Left renal cortex interstitium (tissue), 4 donors: ENCODE measurements at places on chromosomes 2 and 18. TPM values are rescaled to one million over a fixed set of nuclear protein-coding genes. Genes with fewer than 3 reads are reported as not detected.

DNA sequence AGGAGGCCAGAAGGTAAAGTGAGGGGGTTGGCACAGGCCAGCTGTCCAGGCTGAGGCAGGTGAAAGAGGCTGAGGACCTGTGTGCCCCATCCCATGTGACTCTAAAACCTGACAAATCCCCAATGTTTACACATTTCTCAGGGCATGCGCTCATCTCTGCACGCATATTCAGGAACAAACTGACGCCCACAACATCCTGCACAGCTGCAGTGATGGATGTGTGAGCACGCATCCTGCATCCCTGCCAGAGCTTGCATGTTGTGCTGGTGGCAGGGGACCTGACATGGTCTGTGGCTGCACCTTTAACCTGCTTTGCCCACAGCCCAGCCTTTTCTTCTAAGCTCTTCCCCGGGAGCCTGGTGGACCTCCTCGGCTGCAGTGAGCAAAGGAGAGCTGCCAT is 83.1 kb downstream of the FBXO15 start:
- DNase-seq = no peak

- DNase-seq = no peak
Observed at GRCh38 chr2:128692895-128693742, 374.5 kb upstream of the HS6ST1 start.

DNA sequence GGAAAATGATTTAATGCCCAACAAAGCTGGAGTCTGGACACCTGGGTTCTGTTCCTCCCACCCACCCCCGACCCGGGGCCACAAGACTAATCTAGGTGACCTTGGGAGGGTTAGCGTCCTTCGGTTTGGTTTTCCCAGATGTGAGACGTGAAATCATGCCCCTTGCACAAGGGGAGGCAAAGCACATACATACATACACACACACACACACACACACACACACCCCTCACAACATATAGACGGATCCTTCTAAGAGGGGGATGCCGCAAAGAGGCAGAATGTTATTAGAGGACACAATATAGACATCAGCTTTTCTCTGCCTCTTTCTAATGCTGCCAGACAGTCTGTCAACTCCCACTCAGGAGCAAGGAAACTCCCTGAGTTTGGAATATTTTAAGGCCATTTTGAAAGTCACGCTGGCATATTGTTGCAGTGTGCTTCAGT is 616 bp upstream of the RBMS1 start:
- peak; percentile 53 for DNase-seq

DNA sequence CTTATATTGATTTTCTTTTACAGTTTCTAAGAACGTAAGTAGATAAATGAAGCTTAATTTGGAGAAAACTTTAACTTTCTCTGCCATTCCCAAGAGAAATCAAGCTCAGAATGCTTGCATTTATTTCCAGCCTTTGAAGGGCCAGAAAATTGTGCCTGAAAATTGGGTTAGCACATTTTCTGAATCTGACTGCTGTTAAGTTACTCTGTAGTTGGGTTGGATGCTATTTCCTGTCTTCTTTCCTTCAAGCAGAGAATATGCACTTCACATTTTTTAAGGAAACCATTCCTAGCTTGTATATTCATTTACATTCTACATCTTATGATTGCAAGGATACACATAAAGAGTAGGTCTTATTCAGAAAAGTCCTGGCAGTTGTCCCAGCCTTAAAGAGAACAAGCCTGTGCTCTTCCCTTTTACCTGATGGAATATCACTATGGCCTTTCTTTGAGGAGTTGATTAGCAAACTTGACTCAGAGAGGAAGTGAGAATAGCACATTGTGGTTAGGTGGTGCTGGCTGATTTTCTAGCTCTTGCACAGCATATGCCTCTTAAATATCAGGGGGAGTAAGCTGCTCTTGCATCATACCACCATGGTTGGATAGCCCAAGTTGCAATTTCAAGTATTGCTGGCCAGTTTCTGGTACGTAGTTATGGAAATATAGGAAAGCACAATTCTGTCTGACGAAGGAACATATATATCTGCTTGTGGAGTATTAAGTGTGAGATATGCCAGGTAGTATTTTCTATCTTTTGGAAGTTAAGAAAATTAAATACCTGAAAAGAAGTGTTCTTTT is 133.7 kb downstream of the COMMD1 start:
- no peak for DNase-seq

- DNase-seq = no peak
Observed at GRCh38 chr2:218788529-218789255, 6.7 kb downstream of the CYP27A1 start.

- no peak for DNase-seq
Observed at GRCh38 chr18:10949655-10950054, 199.7 kb downstream of the PIEZO2 start.

- DNase-seq = no peak
Observed at GRCh38 chr2:19536136-19536535, 177.7 kb upstream of the OSR1 start.

GRCh38 chr18:33914399-33914798 is 310.3 kb downstream of the NOL4 start:
- no peak for DNase-seq

DNA sequence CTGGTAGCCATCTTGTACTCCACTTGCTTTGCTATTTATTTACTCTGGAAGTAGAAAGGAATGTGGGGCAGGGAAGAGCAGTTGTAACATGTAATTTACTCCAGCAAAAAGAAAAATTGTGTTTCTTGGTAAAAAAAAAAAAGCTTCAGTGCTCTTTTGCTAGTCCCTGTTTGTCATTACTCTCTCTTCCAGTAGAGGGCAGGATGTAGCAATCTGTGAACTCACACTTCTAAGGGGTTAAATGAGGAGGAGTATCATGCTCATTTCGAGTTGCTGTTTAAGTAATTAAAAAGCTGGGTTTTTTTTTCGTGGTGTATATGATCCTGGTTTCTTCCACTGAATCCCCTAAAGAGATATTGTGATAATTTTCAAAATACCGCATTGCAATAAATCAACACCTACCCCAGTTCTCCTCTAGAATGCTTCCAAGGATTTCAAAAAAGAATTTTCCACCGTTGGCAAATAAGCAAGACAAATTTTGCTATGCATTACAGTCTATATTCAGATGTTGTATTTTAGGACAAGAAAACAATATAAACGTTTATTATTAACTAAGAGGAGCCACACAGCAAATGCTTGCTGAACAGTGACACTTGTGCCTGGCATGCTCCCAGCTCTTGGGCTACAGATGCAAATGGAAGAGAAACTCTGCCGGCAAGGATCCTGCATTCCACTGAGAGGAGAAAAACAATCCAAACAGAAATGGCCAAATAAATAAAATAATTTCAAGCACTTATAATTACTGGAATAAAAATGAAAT is 261.6 kb downstream of the ASXL3 start:
- DNase-seq = peak; percentile 25

DNA sequence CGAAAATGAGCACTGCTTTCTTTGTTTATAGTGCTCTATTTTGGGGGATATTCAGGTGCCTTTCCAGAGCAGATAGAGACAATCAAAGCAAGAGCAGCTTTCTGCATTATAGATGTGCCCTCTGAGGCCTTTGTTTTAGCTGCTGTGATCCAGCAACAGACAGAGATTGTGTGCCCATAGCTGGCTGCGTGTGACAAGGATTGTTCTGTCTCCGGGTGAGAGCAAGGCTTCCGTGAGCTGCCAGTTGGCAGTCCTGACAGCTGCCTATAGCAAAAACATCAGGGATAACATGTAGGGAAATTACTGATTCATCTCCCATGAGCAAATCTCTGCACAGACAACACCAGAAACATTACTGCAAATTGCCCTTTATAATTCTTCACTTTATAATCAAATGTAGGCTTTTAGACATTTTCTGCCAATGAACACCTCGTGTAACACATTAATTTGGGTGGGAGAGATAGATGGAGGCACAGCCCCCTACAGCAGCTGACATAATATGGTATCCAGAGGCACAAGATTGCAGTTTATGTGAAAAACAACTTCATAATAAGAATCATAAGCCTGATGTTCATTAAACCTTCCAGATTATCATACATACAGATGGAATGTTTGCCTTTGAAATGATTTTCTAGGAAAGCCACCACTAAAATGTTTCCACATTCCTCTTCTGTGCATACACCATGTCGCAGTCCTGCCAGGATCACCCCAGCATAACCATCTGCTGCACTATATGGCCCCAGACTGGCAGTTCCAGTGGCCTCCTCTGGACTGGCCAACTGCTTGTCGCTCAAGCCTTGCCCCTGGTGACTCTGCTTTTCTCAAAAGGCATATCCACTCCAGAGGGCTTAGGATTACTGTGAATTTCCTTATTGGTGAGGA is 131.2 kb downstream of the TRIB2 start:
- DNase-seq = no peak

GRCh38 chr2:3257166-3257565 is 120.5 kb downstream of the EIPR1 start:
- no peak for DNase-seq

GRCh38 chr18:12391487-12392165 is 14.6 kb upstream of the AFG3L2 start:
- no peak for DNase-seq

- DNase-seq = peak; percentile 72
Observed at GRCh38 chr2:79511320-79511951, 1.4 kb upstream of the CTNNA2 start.

- DNase-seq = no peak
Observed at GRCh38 chr2:43191947-43192516, 34.4 kb downstream of the ZFP36L2 start.

DNA sequence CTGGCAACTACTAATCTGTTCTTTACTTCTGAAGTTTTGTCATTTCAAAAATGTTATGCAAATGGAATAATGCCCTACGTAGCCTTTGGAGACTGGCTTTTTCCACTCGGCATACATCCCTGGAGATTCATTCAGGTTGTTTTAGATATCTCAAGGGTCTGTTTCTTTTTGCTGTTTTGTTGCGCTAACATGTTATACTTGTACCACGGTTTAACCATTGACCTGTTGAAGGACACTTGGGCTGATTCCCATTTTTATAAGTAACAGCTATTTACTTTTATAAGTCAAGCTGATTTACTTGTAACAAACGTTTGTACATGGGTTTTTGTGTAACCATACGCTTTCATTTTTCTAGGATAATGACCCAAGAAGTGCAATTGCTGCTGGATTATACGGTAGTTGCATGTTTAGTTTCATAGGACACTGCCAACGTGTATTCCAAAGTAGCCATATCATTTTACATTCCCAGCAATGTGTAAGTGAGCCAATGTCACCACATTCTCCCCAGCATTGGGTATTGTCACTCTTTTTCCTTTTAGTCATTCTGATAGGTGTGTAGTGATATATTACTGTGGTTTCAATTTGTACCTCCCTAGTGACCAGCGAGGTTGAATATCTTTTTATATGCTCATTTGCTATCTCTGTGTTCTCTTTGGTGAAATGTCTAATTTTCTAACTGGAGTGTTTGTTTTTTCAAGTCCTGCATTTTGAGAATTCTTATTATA is 36.5 kb upstream of the STAT4 start:
- DNase-seq = no peak

DNA sequence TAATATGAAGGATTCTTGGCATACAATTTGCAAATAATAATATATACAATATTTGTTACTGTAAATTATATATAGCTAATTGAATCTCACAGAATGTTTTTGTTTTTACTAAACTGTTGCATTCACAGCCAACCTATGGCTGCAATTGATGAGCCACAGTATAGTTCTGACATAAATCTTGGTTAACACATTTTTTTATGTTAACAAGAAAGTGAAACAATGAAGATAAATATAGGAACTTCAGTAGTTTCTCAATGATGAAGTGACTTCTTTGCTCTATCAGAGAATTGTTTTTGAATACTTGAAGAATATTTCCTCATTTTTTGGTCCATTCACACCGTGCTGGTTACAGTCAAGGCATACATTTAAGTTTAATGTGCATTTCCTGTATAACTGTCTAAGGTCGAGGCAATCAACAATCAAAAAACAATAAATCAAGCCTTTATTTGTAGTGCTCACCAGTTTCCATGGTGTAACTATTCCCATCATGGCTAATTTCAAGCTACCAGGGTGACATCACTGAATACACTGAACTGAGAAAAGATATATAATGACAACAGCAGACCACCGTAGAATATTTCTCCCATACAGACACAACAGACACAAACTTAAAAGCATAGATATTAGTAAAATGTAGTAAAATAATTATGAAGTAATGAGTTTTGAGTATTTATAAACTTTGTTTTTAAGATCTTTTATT is 12.9 kb upstream of the ETAA1 start:
- DNase-seq = no peak

GRCh38 chr2:157192445-157193423 is 64.8 kb upstream of the GALNT5 start:
- no peak for DNase-seq

PTPRM gene
- 80.9 TPM for polyA plus RNA-seq

FBLN7 gene
- polyA plus RNA-seq = 14.3 TPM

ADI1 gene
- polyA plus RNA-seq = 81.9 TPM

GALNT14 gene
- polyA plus RNA-seq = 44.8 TPM

SULT1C4 gene
- polyA plus RNA-seq = 41.3 TPM

TEX44 gene
- polyA plus RNA-seq = not detected

LIMS2 gene
- polyA plus RNA-seq = 19.3 TPM

HRH4 gene
- polyA plus RNA-seq = not detected

EGR4 gene
- polyA plus RNA-seq = not detected
